ENCODE measurements at places on chromosomes 11 and 22.

- DNase-seq, result no peak
Observed at GRCh38 chr11:70643642-70644041, 245.3 kb downstream of the CTTN start.

DNA sequence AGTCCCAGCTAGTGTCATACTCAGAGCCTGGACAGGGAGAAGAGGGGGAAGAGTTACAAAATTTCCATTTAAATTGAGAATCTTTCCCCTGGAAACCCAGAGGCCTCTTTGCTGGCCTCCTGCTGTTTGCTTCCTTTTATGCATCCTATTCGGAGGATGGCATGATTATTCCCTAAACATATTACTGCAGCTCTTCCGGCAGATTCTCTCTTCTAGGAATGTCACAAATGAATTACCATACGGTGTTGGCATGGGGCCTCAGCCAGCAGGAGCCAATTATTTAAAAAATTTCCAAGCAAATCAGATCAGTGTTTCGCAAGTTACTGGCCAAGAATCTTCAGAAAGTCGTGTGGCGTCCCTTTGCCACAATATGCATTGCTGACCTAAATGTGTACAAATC lies 326.7 kb upstream of the NCAM1 start:
- DNase-seq, result no peak

GRCh38 chr22:30305519-30305905 lies 16.2 kb upstream of the CASTOR1 start:
- peak; percentile 36 for DNase-seq

DNA sequence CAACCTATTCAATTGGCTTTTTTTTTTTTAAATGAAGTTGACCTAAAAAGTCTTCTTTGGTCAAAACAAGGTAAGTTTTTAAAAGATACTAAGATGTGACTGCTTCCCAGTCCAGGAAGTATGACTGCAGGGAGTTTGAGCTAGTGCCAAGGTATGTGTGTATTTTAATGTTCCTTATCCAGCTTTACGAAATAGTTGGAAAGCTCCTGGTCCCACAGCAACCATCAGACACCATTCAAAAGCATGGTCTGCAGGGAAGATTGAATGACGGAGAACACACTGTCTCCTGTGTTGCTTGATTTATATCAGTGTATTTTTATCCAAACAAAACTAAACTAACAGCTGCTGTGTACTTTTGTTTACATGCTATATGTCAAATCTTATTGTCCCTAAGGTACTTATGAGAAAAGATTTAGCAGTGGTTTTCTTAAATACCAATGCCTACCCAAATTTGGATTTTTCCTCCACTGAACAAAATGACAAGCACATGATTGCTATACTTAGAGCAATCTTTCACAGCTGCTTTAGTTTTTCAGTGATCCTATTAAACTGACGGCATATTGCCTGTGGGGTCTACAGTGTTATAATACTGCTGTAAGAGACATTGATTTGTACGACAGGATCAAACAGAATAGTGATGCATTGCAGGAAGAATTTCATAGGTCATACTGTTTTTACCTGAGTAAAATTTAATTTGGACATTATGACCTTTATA lies 122.9 kb downstream of the DCDC1 start:
- DNase-seq, result no peak

GRCh38 chr22:17477391-17477833 lies 85.9 kb upstream of the SLC25A18 start:
- no peak for DNase-seq

GRCh38 chr22:27583856-27584255 lies 217.7 kb downstream of the MN1 start:
- no peak for DNase-seq

- DNase-seq, result no peak
Observed at GRCh38 chr11:46492532-46492931, 101.0 kb upstream of the CHRM4 start.

DNA sequence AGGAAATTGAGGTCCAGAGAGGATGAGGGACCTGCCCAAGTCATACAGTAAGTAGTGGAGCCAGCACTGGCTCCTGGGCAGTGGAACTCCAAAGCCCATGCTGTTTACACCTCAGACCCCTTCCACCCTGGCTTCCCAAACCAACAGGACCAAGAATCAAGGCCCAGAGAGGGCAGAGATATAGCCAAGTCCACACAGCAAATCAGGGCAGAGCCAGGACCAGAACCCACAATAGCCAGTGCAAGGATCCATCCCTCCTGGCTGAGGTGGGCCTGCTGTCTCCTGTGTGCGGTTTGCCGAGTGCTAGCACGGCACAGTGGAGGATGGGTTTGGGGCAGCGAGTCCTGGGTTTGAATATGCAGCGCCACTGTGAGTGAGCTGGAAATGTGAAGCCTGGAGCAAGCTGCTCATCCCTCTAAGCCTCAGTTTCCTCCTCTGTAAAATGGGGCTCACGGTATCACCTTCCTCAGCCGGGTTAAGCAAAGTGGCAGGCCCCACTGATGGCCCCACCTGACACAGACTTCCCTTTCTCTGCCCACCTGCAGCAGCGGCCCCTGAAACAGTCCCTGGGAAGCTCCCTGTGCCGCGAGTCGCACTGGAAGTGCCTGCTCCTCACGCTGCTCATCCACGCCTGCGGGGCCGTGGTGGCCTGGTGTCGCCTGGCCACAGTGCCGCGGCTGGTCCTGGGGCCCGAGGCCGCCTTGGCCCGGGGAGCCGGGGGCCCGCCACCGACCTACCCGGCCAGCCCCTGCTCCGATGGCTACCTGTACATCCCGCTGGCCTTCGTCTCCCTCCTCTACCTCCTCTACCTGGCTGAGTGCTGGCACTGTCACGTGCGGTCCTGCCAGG lies 2.3 kb downstream of the TMEM151A start:
- no peak for DNase-seq

- DNase-seq, result no peak
Observed at GRCh38 chr22:48367731-48368130, 1459.9 kb downstream of the BRD1 start.

DNA sequence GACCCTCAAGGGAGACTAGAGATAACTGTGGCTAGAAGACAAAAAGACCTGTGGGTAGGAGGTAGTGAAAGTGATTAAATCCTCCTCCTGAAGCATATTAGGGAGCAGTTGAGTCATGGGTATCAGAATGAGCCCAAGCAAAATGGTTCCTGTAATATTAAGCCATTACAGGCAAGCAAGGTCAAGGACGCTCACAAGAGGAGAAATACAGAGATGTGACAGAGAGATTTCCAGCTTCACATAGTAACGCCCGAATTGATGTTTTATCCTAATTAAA lies 77.7 kb downstream of the FAM76B start:
- no peak for DNase-seq
